DMS79 (cell line): ENCODE measurements at places on chromosomes 2 and 18.

DNA sequence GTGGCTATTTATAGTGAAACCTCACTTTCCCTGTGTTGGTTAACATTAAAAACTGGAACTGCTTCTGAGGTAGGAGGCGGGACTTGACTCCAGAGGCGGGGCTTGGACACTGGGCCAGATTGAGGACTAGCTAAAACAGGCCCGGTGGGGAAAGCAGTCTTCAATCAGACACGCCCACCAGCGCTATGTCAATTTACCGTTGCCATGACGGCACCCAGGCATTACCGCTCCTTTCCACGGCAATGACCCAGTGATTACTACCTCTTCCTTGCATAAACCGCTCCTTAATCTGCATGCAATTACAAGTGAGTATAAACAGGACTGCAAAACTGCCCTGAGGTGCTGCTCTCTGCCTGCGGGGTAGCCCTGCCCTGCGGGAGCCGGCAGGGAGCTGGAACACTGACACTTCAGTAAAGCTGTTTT lies 35.3 kb downstream of the LRRFIP1 start:
- peak; percentile 81 for DNase-seq

- no peak for DNase-seq
Observed at GRCh38 chr2:38509314-38509946, 93.3 kb downstream of the HNRNPLL start.

DNA sequence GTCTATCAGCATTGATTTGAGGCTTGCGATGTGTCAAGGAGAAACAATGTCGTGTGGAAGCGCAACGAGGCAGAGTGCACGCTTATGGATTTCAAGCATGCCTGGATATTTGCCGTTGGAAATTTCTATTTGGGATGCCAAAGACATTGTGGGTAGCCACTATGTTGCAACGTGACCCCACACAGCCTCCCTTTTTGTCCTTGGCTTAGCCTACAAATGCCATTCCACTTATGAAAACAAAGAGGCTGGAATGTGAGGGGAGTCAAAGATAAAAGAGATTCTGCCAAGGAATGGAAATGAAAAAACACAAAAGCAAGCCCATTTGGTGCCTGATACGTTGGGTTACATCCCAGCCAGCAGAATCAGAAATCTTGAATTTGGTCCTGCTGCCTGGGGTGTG lies 721.2 kb downstream of the GALR1 start:
- no peak for DNase-seq

GRCh38 chr2:235027558-235028214 lies 75.9 kb downstream of the SH3BP4 start:
- no peak for DNase-seq

GRCh38 chr2:10909050-10909995 lies 2.4 kb upstream of the KCNF1 start:
- DNase-seq = no peak

DNA sequence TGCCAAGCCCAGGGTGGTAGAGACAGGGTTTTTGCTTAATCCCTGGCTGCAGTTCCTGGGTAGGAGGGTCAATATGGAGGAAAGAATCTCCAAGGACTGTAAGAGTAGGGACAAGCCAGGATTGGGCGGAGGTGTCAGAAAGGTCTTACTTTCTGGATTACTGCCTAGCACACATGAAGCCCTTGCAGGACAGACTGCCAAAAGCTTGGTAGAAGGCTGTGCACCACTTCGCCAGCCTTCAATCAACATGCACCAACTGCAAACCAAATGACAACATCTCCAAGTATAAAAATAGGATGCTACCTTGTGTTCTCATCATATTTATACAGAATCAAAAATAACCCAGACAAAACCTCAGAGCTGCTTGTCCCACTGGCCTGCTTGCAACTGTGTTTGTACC lies 3.7 kb downstream of the ZNF142 start:
- DNase-seq = no peak

DNA sequence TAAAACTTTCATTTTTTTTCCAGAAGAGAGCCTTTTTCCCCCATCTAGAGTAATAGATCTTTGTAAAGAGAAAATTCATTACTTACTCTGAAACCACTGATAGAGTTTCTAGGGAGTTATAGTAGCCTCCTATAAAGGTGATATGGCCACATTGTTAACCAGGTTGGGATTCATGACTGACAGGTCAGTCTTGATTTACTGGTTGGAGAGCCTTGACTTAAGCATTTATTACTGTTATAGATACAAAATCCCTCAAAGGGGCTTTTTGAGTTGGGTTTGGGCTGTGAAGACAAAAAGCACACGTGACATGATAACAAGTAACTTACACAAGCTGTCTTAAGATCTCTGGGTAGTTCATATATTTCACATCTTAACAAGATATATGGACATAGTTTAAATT lies 141.0 kb downstream of the GREB1L start:
- no peak for DNase-seq

DNA sequence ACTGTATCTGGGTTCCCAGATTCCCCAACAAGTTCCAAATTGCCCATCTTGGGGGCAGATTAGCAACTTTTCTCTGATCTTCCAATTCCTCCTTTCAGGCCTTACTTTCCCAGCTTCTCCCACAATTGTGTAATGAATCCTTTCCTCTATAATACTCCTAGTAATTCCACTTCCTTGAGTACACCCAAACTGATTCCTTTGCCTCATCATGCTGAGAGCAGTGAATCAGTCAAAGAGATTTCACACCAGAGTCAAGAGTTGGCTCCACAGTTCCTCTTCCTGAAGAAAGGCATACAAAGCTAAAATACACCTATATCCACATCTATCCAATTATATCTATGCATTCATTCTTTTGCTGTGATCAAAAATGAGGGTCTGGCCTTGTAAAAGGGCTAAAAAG lies 28.6 kb upstream of the DAPL1 start:
- DNase-seq = no peak

GRCh38 chr2:119062652-119063051 lies 95.9 kb downstream of the C1QL2 start:
- DNase-seq = peak; percentile 92

DNA sequence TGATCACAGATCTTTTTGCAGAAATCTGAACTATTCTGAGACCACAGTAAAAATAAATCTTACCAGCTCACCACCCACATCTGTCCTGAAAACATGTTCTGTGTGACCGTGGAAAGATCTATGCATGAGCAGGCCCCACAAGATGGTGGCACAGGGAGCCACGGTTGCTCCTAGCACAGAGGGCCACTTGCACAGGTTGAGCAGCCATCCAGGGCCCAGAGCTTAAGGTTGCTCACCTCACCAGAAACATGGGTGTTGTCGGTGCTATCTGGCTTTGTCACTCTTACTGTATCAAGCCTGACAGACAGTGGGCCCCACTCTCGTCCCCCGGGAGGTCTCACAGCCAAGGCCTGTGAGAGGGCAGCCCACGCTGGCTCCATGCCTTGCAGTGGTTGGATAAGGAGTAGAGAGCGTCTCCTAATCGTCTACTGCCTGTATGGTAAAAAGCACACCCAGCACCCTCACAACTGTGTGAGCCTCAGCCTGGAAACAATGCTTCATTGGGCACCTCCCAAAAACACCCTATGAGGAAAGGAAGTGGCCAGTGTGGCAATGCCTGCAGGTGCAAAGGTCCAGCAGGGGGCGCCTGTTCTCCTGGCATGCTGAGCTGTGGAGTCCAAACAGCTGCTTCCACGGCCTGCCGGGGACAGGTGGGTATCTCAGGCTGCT lies 19.6 kb downstream of the TUBB6 start:
- DNase-seq = no peak

DNA sequence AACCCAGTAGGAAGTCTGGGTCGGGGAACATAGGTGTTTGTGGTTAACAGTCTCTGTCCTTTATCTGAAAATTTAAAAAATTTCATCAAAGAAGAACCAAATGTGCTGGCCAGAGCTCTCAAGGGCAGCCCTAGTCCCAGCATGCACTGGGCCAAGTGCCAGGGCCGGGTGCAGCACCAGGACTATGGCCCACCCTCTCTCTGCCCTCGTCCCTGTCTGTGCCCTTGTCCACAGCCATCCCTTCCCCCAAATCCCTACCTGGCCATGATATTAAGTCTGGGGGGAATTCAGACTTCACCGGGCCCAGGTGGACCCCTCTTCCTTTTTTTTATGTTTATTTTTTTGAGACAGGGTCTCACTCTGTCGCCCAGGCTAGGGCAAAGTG lies 14.4 kb upstream of the ZFP36L2 start:
- DNase-seq = no peak

DNA sequence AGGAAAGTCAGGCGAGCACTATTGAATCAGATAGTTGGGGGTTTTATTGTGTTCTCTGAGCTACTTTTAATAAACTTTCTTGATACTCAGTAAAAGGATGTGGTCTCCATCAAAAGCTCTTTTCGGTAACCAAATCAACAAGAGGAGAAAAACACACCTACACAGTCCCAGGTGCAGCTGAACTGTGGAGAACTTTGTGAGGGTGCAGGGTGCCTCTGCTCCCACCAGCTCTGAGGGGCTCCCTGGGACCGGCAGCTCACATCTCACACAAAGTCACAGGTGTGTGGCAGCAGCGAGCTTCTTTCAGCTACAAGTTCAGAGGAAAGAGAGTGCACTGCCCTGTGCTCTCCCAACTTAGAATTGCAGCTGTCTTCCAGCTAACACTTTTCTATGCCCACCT lies 650.4 kb downstream of the RNF144A start:
- DNase-seq = no peak

DNA sequence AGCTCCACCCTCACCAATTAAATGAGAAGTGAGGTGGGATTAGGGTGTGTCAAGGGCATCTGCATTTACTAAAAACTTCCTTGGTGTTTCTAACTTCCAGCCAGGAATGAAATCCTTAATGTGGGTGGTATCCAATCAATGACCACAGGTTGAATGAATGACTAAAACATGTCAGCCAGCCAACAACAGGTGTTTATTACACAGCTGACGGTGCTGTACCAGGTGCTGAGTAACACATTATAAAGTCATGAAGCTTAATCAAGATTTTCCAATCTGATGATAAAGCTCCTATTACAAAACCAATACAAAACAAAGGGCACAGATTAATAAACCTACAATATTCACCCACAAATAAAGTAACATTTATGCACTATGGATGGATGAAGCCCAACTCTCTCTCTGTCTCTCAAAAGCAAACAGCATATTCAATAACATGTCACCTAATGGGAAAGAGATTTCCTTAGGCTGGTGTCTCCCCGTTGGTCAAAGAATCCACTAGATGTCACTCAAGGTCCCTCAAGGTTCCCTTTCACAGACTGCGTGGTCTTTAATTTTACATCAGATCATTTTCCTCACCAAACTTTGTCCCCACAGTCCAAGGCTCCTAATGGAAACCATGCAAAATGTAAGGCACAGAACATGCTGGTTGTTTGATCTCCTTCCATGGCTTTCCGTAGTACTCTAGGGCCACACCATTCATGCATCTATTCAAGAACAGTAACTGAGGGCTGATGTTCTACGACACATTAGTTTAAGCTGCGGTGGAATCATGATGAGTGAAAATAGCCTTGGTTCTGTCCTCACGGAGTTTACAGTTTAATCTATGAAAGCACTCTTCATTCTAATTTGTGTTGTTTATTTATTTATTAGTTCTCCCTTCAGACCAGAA lies 6.4 kb upstream of the PTPN4 start:
- DNase-seq = no peak

DNA sequence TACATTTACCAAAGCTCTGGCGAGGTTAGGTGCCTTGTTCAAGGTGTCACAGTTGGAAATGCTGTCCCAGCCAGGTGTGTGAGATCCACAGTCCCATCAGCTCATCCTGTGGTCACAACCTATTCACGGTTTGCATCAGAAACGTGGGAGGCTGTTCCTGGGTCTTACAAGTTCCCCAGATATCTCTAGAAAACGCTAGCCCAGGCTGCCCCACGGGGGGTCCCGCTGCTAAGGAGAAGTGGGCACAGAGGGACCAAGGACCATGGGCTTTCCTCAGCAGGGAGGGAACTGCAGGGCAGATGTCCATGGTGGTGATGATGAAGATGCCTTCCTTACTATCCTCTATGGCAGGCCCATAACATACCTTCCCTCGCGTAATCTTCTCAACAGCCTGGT lies 649 bp downstream of the FECH start:
- no peak for DNase-seq

DNA sequence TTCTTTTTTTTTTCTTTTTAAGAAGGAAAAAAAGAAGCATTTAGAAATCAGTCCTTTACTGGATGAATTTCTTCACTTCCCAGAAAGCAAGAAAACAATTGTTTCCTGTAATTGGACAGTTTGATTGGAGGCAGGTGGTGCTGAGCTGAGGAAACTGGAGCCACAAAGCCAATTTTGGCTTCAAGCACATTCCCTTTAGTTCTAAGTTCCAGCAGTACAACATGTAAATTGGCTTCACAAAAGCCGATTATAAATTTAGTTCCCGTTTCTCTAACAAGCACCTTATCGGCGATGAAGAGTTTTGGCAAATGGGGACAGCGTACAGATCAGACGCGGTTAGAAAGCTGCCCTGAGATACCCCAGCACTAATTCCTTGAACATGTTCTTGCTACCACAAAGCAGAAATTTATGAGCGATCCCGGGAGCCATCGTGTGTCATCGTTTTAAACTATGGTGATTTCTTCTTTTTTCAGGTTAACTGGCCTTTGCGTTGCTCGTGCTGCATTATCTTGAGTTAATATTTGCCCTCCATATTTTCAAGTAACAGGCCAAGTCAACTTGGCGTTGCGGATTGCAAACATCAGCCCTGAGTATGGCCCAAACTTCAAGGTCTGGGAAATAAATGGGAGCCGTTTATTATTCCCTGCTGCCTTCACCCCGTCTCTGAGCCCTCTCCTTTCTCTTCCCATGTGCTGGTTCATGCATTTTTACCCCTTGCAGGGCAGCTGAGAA lies 190.4 kb upstream of the ID2 start:
- DNase-seq = no peak

- DNase-seq = no peak
Observed at GRCh38 chr2:219658196-219658846, 30.9 kb downstream of the SLC4A3 start.

- DNase-seq = no peak
Observed at GRCh38 chr18:45526114-45526841, 89.0 kb upstream of the SLC14A2 start.

- no peak for DNase-seq
Observed at GRCh38 chr18:54416436-54416835, 58.7 kb downstream of the C18orf54 start.

GRCh38 chr2:32478889-32479620 lies 122.2 kb downstream of the BIRC6 start:
- no peak for DNase-seq

GRCh38 chr18:13141209-13141608 lies 77.4 kb upstream of the LDLRAD4 start:
- no peak for DNase-seq

GRCh38 chr18:29328932-29329331 lies 1152.0 kb upstream of the CDH2 start:
- no peak for DNase-seq

GRCh38 chr2:54602736-54603322 lies 120.6 kb upstream of the EML6 start:
- no peak for DNase-seq

- DNase-seq = no peak
Observed at GRCh38 chr2:11697103-11697871, 27.3 kb upstream of the NTSR2 start.

DNA sequence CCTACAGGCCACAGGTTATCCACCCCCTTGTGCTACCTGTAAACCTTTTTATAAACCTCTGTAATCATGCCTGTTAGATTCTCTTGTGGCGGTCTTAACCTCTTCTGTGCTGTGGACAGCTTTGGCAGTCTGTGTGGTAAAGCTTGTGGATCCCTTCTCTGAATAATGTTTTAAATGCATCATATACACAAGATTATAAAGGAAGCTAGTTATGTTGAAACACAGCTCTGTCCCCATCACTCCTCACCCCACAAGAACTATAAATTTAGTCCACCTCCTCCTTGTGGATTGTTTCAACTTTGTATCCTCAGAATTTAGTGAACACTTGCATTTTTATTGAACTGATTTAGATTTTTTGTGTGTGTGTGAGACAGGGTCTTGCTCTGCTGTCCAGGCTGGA lies 107.7 kb downstream of the ICA1L start:
- no peak for DNase-seq

- DNase-seq = no peak
Observed at GRCh38 chr2:32222966-32223365, 41.7 kb downstream of the NLRC4 start.
